ENCODE measurements at places on chromosomes 3 and 15.

GRCh38 chr3:72458375-72458774 is 389.9 kb downstream of the SHQ1 start:
- no peak for DNase-seq

GRCh38 chr3:76122007-76122406 is 336.7 kb upstream of the ZNF717 start:
- no peak for DNase-seq

DNA sequence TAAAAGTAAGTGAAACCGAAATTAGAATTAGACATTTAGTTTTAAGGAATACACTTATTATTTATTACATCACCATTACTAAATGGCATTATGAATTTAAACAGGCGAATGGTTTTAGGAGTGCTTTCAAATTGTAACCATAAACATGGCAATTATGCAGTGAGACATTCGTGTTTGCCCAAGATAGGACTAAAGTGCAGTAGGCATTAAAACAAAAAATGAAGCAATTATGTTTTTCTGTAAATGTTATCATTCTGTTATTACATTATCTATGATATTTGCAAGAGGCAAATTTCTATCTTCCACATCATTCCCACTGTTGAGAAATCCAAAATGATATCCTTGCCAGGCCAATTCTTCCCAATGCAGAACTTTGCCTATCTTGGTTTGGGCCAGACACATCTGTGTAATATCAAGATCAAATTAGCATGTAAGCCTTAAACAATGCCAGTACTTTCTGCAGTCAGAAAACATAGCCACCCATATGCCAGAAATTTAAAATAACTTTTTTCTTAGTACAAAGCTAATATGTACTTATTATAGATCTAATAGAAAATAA is 156.9 kb downstream of the ATP8B4 start:
- DNase-seq: no peak

- DNase-seq: peak; percentile 52
These were observed 12.8 kb downstream of the WDR48 start for GRCh38 chr3:39064646-39065045.

DNA sequence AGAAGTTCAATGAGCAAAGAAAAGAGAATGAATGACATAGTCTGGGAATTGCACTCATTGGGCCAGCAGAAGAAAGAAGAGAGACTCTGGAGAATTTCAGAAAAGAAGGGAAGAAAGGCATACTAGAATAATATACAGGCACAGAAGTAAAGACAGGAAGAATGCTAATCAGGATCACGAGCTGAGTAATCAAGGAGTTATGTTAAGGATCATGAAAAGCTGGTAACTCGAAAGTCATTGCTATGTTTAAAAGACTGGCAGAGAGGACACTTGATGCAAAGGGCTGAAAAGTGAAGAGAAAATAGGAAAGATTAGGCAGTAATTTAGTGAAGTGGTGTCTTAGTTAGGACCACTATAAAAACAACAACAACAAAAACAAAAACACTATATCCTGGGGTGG is 284.1 kb downstream of the ZBBX start:
- no peak for DNase-seq

DNA sequence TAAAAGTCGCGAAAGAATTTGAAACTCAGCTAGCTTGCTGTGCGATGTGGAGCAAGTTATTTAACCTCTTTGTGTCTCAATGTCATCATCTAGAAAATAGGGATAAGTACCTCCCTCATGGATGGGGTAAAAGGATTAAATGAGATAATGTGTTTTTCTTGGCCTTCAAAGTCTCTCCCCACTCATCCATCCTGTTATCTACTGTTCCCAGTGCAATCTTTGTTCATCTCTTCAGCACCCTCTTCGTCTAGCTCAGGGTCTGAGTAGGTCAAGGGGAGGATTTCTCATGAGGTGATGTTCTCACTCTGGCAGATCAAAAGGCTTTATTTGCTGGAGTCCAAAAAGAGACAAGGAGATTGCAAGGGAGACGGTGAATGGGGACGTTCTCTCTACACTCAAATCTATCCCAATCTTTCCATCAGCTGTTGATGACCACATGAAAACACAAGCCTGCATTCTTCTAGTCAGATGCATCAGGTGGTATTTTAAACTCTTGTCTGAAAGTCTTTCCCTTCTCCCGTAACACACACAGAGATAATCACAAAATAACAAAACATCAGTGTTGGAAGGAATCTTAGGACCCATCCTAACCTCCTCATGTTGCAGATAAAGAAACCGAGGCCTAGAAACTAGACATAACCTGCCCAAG is 1.3 kb downstream of the MESD start:
- DNase-seq: no peak

- no peak for DNase-seq
These were observed 88.3 kb upstream of the ADAMTSL3 start for GRCh38 chr15:83565553-83566159.
